Stimulated activated CD4-positive, alpha-beta T cell treated with anti-CD3 and anti-CD28 coated beads, Interleukin-15, amount 100 ng/mL, for 48 hours (primary cell): ENCODE measurements at places on chromosomes 4 and X.
A peak's percentile ranks its signal among the peaks of the same experiment; 100 is the strongest.

DNA sequence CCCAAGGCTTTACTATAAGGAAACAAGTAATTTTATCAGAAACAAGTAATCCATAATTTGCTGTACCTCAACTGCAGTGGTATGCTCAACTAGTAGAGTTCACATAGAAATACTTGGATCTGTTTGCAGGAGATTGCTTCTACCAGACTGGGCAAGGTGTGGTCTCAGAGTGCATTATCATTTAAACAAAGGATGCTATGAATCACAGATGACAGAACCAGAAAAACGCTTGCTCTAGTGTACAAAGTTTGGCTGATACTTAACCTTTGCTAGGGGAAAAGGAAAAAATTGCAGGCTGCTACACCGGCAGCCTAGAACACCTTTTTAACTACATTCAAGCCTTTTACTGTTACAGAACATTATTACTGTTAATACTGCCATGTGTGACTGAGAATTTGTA lies 97.1 kb downstream of the ENOX2 start:
- no peak for DNase-seq

DNA sequence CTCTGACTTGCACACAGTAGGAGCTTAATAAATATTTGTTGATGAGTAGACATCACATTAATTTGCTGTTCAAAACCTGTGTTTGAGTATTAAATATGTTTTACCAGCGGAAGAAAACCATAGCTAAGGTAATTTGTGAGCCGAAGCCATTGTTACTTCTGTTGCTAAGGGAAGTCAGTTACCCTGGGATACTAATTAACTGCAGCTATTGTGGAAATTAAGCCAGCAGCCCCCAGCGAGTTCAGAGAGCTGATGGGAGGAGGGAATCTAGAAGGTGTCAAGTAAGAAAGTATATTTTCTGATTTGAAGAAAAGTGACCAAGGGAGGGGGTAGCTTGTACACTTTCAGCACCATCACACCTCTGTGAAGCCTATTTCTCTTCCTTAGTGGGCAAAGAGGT lies 76.7 kb upstream of the IGSF1 start:
- DNase-seq = no peak

GRCh38 chr4:82560853-82561785 lies 669 bp downstream of the TMEM150C start:
- DNase-seq = no peak

DNA sequence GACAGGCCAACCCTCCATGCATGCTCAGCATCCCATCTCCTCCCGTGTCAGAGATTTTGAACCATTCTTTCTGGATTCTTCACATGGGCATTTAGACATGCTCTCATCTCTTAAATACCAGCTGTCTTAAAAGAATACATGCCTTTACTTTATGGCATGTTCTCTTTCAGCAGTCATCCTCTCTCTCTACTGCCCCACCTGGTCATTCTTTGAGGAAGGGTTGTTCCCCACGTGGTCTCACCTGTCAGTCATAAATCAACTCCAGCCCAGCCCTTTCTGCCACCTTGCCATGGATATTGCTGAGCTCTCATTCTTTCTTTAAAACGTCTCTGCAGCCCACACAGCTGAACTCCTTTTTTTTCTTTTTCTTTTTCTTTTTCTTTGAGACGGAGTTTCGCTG lies 111.3 kb downstream of the ARHGAP10 start:
- DNase-seq = no peak

- no peak for DNase-seq
Observed at GRCh38 chrX:77698242-77698641, 87.8 kb downstream of the ATRX start.

GRCh38 chrX:1031521-1032430 lies 180.7 kb downstream of the CRLF2 start:
- no peak for DNase-seq

DNA sequence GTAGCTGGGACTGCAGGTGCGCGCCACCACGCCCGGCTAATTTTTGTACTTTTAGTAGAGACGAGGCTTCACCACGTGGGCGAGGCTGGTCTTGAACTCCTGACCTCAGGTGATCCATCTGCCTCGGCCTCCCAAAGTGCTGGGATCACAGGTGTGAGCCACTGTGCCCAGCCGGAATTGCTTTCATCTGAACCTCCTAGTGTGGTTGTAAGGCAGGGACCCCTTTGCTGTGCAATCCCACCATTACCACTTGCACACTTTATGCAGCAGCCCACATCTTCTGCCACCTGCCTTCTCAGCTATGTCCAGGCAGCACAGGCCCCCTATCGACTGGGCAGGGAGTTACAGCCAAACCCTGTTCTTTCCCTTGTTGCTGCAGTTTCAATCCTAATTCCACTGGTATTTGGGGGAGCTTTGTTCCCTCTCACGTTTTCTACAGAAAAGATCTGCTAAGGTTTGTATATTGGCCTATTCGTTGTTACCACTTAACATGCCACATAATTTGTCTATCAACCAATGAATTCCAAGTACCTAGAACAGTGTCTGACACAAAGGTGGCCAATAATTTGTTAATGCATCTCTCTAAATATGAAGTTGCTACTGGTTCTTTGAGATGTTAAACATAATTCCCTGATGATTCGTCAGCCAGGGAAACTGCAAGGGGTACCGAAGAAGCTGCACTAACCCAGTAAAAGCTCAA lies 6.5 kb downstream of the RPL39 start:
- no peak for DNase-seq

DNA sequence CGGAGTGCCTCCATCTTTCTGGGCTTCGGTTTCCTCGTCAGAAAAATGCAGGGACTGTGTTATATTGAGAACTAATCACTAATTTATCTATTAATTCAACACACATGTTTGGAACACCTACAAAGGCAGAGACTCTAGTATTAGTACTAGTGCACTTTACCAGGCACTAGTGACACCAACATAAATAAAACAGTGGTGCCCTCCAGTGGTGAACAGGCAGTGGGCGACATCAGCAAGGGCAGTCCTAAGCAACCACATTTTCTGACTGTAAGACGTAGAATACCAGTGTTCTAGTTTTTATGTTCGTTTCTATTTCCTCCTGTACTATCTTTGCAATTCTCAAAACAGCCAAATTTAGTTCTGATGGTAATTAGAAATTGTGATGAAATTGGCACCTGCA lies 69.1 kb upstream of the UCP1 start:
- DNase-seq = peak; percentile 10

GRCh38 chr4:60952921-60953320 lies 247.2 kb upstream of the ADGRL3 start:
- DNase-seq = no peak

DNA sequence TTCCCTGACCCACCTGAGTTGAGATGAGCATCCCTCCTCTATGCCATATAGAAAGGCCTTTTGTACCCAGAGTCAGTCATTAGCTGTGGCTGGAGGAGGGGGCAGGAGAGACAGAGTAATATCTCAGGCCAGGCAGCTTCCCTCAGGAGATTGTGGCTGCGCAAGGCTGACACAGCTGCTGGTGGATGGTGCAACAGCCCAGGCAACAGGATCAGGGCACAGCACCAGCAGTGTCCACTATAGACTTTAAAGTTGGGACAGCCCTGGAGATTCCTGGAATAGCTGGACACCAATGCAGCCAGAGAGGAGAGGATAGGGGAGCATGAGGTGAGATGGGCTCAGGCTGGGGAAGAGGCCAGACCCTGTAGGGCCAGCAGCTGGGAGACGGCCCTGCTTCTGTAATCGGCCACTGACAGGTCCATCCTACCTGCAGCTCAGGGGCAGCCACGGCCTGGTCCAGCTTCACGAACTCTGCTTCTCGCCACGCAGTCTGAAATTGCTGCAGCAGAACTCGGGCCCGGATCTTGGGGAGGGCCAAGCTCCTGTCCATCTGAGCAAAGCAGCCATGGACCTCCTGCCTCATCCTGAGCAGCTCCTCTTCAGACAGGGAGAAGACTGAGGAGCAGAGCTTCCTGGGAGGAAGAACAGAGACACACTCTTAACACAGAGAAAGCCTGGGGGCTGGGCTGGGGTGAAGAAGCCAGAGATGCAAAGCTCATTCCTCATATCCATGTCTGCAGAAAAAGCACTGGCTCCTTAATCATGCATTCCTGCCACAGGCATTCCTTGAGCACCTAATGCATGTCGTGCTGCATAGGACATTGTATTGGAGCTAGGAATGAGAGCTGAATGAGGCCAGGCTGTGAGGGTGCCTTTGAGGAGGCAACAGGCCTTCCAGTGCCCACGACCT lies 90.1 kb downstream of the EVC2 start:
- no peak for DNase-seq

- no peak for DNase-seq
Observed at GRCh38 chr4:3145234-3145924, 70.9 kb downstream of the HTT start.

- no peak for DNase-seq
Observed at GRCh38 chr4:24607334-24607733, 23.0 kb upstream of the DHX15 start.

DNA sequence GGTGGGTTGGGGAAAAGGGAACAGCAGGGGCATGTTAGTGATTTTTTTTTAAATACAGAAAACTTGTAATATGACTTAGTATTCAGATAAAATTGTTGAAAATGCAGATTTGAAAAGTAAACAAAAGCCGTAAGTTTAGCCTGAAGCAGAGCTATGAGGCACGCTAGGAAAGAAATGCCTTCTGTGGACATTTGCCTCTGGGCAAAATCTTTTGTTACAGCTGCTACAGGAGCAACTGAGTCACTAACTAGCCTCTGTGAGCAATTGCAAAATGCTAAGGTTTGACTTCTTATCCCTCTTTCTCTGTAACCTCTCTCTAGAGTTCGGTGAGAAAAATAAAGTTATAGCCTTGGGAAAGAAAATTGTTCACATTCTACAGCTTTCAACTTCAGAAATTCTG lies 350.0 kb downstream of the SLC7A11 start:
- DNase-seq = no peak

DNA sequence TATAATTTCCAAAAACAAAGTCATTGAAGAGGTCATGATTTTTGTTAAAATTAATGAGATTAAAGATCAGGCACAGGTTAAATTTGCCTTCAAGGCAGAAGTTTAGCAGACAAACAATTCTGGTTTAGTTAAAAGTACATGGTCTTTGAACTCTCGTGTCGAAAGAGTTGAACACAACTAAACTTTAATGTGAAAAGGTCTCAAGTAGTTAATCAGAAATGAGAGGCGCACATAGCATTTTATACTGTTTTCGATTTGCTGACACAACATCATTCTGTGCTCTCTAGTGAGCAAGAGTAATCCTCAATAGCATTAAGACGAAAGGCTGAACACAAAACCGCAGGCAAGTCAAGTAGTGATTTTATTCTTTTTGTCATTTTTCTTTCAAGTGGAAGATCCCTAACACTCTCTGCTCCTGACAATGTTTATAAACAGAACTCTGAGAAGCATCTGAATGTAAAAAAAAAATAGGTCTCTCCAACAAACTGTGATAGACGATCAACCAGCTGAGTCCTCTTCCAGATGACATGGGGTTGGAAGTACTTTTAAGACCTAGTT lies 49.8 kb downstream of the SH3RF1 start:
- DNase-seq = no peak

- DNase-seq = no peak
Observed at GRCh38 chrX:129115104-129115503, 408.2 kb downstream of the SMARCA1 start.

DNA sequence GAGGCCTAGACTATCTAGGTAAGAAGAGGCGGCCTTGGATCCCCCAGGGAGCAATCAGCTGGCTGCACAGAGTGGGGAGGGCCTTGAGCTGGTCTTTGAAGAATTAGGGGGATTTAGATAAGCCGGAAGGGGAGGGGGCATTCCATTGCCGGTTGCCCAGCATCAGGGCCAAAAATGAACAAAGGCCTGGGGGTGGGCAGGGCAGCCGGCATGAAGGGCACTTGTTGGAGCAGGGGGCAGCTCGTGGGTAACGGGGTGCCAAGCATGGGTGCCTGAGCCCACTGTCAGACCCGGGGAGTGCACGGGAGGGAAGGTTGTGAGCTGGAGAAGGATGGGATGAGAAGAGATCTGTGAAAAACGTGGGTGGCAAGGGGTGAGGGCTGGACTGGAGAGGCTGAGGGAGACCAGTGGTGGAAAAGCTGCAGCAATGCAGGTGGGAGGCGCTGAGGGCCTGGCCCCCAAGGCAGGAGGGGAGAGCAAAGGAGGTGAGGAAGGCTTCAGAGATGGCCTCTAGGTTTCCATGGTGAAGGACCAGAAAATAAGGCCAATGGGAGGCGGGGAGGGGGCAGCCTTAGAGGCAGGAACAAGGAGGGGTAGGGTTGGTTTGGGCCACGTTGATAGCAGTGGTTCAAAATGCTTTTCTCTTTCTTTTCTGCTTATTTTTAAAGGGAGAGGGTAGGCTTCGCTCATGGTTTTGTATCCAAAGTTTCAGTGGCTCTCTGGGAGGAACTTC lies 8.6 kb downstream of the KLF3 start:
- DNase-seq = no peak

DNA sequence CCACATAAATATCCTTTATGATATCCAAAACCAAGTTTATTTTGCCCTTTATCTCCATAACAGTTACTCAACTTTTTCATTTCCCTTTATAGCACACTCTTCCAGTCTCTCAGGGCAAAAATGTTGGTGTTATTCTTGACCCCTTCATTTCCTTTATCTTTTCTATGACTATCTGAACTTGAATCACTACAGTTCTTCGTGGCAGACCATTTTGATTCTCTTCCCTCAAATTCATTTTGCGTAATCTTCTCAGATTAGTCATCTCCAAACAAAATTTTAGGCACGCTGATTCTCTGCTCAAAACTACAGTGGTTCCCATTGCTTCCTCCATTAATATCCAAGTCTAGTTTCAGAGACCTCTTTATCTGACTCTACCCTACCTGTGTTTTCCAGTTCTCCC lies 26.1 kb downstream of the RUFY3 start:
- no peak for DNase-seq

- no peak for DNase-seq
Observed at GRCh38 chrX:1165535-1166196, 46.8 kb downstream of the CRLF2 start.

DNA sequence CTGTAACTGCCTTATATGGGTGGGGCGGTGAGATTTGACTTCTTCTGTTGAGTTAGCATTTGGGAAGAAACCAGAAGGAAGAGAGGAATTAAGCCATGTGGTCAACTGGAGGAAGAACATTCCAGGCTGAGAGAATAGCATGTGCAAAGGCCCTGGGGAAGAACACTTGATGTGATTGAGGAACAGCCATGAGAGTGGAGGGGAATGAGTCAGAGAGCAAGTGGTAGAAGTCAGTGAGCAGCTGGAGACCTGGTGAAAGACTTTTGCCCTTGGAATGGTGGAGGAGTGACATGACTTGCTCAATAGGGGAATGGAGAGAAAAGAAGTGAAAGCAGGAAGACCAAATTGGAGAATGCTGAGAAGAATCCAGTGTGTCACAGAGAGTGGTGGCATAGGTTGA lies 327.8 kb upstream of the HAND2 start:
- DNase-seq = no peak

- DNase-seq = no peak
Observed at GRCh38 chr4:23161787-23162186, 469.1 kb downstream of the GBA3 start.

DNA sequence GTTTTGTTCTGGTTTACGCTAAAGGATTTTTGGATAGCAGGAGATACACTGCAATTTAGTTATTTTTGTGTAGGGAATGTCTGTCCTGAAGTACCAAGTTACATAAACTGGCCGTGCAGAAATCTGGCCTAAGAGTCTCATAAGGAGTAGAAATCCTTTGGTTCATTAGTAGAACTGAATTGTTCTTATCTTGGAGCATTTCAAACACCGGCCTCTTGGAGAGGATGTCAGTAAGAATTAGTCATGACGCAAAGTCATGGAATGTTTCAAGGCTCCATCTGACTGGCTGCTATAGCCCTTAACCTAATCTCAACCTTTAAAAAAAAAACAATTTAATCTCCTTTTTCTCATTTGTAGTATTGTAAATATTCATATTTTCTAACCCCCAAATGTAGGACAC lies 15.2 kb downstream of the PDLIM3 start:
- DNase-seq = no peak

- no peak for DNase-seq
Observed at GRCh38 chrX:45031830-45032378, 158.9 kb downstream of the KDM6A start.

- DNase-seq = no peak
Observed at GRCh38 chr4:114149-114548, 10.2 kb upstream of the ZNF718 start.
